ENCODE measurements at places on chromosomes 4 and X.

GRCh38 chrX:153626025-153626633 lies 20.9 kb upstream of the DUSP9 start:
- DNase-seq = no peak

GRCh38 chr4:177349191-177349590 lies 39.5 kb downstream of the NEIL3 start:
- DNase-seq = no peak

DNA sequence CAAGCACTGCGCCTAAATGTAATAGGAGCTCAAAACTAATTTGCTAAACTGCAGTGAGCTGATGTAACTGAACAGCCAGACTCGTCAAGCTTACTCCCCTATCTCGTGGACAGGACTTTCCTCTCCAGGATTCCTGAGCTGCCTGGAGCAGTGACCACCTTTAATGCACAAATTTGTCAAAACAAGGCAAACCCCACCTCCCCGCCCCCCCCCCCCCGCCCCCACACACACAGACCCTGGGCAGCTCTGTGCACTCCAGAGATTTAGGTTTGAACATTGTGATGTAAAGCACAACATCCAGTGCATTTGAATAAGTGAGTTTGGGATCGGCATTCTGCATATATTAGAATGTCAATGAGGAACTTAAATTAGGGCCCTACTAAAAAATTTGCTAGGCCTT lies 77.7 kb upstream of the DHX15 start:
- no peak for DNase-seq

- DNase-seq = no peak
These were observed 307.9 kb upstream of the F9 start for GRCh38 chrX:139222511-139223200.

DNA sequence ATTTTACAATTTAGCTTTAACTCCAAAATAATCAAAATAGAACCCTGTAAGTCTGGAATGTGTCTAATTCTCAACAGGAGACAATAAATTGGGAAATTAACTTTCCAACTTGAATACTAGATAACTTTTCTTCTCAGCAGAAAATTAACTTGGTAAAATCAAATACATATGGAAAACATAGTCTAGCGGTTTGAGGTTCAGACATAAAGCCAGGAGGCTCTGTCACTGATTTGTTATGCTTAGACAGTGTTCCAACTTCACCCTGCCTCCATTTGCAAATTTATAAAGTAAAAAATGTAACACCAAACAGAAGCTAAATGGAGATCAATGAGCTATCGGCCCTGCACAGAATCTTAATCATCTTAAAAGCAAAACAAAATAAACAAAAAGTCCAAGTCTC lies 46.3 kb downstream of the TBCK start:
- DNase-seq = no peak

DNA sequence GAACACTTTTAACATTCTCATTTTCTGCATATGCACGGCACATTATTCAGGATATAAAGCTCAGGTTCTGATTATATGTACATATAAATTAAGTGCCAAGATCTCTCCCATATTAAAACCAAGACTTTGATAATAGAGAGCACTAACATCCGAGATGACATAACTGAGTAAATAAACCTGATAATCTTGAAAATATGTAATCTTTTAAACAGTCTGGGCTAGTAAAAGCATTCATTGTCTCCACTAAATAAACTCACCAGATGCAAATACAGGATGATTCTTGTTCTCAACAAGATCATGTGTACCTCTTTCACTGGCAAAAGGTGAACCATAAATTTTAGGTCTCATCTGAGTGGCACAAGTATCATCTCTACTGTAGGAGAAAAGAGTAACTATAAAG lies 942.2 kb downstream of the TRAM1L1 start:
- DNase-seq = no peak

DNA sequence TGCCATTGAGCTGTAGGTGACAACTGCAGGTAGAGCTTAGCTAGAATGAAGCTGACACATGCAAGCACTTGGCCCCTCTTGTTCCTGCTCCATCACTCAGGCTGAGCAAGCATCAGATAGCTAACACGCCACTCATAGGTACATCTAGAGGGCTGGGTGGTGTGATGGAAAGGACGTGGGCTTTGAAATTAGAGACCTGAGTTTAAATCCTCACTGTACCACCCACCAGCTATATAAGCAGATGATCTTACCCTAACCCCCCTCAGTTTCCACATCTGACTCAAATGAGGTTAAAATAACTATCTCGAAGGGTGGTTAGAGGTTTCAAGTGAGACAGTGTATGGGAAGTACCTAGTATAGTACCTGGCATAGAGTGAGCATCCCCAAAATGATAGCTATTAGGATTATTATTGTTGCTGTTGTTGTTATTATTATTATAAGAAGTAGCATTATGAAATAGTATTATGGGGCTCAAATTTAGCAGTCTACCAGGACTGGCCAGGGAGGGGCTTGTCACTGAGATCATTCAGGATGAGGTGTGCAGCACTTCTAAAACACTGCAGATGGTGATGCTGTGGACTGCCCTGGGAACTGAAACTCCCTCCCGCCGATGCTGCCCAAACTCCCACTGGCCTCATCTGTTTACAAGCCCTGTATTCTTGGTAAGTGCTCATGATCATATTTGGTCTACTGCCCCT lies 59.0 kb downstream of the REELD1 start:
- no peak for DNase-seq

DNA sequence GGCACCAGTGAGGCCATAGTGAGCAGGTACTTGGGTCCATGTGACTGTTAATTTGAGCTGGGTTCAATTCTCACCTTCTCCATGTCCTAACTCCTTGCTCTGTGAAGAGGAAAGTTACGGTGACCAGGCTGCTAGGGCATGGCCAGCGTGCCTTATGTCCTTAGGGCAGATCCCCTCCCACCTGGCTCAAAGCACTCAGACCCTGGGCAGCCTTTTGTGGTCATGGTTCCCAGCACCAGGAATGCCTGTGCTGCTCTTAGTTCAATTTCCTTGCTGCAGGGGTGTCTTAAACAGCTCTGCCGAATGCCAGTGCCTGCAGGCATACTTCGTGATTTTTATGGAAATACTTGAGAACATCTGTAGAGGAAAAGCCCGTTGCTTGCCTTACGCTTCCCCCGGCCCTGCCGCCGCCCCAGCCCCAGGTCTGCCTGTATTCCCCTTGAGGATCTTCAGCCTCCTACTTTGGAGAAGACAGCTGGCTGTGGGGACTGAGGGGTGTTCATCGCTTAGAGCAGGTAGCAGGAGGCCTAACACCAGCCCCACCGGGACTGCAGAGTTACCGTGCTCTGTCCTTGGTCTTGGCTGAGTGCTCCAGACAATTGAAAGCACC lies 3.1 kb upstream of the CDK16 start:
- no peak for DNase-seq

- no peak for DNase-seq
These were observed 17.5 kb downstream of the ARSJ start for GRCh38 chr4:113962016-113962347.

DNA sequence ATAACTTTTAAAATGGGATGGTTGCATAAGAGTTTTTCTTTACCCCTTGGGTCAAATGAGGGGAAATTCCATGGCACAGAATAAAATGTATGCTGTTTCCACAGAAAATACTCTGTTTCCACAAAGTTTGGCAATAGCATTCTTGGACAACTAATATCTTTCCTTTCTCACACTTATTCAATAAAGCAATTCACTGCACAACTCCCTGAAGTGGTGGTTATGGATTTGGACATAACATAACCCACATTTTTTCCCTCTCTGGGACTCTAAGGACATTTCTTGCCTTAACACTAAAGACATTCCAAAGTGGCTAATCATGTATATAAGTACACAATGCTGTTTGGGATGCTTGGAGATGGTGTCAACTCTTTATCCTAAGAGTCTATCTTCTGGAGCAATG lies 51.7 kb upstream of the GPM6B start:
- DNase-seq = no peak

DNA sequence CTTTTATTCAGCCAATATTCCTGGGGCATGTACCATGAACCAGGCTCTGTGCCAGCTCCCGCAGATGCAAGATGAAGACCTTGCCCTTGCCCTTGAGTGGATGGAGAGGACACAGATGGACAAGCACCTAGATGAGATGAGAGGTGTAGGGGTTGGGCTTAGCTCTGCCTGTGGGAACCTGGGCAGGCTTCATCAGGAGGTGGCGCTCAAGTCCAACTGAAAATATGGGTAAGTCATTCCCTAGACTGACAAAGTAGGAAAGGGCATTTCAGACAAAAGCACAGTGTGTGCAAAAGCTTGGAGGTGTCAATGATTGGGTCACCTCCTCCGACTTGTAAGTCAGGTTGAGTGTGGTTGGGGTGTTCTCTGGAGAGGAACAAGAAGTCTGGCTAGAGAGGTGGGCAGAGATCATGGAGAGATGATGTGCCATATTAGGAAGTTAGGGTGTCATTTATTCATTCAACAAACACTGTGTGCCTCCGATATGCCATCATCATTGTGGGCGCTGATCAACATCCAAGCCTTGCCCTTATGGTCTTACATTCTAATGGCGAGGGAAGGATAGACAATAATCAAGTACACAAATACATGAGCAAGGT lies 64.6 kb downstream of the ANAPC4 start:
- no peak for DNase-seq

- no peak for DNase-seq
These were observed 141.3 kb downstream of the LDB2 start for GRCh38 chr4:16757080-16757521.

DNA sequence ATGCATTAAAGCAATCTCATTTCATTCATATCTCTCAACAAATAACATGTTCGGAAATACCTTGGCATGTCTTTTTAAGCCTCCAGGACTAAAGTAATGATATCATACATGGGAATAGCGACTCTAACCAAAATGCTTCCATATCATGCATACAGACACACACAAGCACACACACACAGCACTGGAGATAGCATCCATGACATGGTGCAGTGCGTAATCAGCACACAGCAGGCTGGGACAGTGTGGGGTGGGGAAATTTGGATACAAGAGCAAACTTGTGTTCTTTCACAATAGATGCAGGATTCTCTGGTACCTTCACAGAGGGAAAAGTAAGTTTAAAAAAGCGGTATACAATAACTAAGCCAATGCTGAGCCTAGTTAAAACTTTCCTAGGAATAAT lies 132.3 kb upstream of the HPGD start:
- DNase-seq = no peak

DNA sequence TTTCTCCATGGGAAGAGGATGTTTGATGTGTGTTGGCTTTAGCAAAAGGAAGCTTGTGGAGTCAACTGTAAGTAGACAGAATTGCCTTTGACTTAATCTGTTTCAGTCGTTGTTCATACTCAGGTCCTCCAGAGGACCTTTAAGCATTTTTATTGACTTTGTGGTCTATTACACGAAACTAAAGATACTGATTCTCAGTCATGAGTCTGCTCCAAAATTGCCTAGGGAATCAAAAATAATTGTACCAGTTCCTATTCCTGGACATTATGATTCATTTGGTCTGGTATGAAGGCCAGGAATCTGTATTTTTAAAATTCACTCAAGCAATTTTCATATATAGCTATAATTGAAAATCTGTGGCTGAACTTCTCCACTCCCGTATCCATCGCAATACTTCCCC lies 38.6 kb downstream of the AR start:
- no peak for DNase-seq

DNA sequence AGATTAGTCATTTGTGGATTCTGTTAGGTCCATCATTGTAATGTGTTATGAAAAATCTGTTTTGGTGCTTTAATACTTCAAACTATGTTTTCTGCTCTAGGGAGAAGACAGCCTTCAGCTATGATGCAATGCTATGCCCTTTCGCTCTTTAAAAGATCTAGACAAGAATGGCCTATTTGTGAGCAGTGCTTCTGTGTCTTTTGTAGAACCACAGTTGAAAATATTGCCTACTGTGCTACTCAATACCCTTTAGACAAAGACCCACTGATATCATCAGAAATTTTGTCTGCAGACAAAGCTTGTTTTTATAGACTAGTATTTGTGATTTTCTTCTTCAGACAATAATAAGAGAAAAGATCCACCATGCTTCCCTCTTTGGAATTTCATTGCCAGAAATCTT lies 44.6 kb upstream of the SLITRK2 start:
- DNase-seq = no peak

GRCh38 chr4:111323916-111324315 lies 701.0 kb upstream of the PITX2 start:
- no peak for DNase-seq
